Stimulated activated naive CD4-positive, alpha-beta T cell treated with Interleukin-2 at 50 U/mL for 16 hours (primary cell): ENCODE measurements at places on chromosomes 1 and 21.
A peak's percentile ranks its signal among the peaks of the same experiment; 100 is the strongest.

GRCh38 chr1:28928314-28928941, 14.1 kb downstream of the EPB41 start:
- DNase-seq: no peak

DNA sequence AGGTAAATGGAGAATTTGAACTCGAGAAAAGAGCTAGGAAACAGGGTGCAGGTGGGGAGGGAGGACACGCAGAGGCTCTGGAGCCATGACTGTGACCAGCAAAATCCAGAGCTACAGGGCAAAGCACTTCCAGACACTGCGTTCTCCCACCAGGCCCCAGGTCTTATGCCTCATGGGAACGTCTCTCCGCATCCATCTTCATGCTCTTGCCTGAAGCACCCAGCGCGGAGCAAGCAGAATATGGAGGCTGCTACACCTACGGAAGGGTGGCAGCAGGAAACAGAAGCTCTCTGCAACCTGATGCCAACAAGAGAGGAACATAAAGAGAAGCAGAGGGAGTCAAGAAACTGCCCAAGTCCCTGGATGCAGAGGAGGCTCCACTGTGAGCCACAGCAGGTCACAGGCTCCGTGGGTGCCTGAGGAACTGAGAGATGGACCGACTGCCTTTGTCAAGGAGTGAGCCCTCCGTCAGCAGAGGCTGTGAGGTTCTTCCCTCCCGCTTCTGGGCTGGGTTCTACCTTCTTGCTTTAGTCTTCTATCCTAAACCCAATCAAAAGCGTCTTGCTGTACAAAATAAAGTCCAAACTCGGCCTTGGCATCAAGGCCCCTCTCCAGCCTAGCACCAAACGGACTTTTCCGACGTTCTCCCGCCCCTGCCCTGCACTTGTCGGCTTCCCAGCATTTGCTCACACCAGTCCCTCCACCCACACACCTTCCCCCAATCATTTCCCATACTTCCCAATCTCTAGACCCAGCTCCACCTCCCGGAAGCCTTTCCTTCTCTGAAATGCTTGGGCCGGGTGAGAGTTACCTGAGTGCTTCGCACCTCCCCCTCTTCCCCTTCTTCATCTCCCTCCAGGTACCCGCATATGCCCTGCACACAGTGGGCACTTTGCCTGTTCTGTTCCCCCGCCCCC, 930 bp downstream of the DHCR24 start:
- DNase-seq: no peak

DNA sequence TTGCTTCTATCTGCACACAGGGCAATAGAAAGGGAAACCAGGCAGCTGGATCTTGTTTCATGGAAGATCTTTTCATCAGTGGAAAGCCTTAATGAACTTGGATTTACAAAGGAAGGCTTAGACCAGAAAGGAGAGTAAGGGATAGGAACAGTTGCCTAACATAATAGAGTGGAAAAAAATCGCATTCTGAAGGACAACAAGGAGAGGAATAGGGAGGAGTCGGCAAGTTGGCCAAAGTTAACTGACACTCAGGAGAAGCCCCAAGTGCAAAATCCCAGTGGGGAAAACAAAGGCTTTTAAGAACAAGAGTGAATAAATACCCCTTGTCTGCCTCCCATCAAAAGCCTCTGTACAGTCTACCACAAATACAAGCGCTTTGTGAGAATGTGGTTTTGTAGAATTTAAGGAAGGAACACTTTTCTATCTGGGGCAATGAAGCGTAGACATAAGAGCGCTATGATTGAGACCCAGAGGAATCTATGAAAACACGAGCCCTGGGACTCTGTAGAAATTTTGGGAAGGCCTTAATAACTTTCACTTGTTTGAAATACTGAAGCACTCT, 74.1 kb downstream of the ZNF648 start:
- DNase-seq: no peak

- no peak for DNase-seq
Observed at GRCh38 chr1:9399510-9400424, 107.1 kb downstream of the SPSB1 start.

DNA sequence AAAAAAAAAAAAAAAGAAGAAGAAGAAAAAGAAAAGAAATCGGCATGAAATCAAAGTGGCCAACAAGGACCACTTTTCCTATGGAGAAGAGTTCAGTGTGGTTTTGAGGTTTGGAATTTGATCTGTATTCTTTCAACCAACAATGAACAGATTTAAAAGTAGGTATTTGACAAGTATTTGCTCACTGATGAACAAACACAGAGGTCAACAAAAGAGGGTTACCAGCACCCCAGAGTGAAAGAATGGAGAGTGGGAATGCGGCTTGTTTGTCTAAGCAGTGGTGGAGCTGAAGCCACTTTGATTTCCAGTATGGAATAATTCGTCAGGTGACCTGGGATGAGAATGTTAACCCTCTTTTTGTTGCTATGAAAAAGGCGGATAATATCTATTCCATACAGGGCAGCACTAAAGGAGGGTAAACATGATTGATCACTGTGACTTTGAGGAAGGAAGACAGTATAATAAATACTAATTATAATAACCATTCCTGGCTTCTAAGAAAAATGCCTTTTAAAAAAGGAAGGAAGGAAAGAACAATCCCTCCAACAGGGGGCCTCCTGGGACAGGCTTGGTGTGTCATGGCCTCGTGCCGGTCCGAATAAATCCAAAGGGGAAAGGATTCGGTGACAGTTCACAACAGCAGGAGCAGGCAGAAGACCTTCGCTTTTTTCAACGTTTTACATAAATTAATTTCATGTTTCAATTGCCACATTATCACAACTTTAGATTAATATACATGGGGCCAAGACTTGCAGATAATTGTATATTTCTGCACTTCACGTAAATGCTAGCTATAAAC, 37.2 kb upstream of the SIM2 start:
- no peak for DNase-seq

DNA sequence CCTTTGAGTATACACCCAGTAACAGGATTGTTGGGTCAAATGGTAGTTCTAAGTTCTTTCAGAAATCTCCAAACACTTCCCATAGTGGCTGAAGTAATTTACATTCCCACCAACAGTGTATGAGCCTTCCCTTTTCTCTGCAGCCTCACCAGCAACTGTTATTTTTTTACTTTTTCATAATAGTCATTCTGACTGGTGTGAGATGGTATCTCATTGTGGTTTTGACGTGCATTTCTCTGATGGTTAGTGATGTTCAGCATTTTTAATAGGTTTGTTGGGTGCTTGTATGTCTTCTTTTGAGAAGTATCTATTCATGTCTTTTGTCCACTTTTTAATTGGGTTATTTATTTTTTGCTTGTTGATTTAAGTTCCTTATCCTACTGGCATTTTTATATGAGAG, 26.4 kb upstream of the LAMC1 start:
- DNase-seq: no peak

GRCh38 chr1:89001510-89001909, 9.1 kb upstream of the KYAT3 start:
- no peak for DNase-seq

DNA sequence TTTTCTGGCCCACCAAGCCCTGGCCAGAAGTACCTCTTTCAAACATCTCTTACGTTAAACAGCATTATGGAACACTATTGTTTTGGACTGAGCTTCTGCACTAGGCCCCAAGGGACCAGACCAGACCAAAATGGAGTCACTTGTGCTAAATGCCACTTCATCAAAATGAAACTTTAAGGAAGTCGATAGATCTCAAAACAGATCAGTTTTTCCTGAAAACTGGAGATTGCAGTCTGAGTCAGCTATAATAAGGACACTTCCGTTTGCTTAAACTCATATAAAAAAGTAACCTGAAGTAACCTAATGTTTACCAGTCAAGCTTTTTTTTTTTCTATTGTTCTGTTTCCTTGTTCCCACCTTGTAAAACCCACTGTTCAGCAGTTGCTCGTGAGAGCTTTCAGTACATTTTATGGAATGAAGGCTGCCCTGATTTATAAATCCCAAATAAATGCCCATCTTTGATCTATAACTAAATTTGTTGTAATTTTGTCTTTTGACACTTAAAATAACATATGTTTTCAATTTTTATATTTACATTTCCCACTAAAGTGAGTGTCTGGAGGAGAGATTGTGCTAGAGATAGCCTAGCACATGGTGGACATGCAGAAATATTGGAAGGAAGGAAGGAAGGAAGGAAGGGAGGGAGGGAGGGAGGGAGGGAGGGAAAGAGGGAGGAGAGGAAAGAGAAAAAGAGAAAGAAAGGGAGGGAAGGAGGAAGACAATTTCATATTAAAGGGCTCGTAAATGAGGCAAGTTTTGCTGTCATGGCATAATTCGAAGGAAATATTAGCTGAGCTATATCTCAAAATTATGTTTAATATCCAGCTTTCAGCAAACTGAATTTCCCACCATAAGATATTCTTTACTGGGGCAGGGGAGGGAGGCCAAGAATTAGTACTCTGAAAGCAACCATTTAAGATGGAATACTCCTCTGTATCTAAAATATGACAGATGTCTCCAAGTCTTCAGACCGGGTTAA, 77.0 kb upstream of the CXADR start:
- DNase-seq: no peak

- DNase-seq: no peak
Observed at GRCh38 chr1:117574161-117574835, 31.6 kb upstream of the TENT5C start.

DNA sequence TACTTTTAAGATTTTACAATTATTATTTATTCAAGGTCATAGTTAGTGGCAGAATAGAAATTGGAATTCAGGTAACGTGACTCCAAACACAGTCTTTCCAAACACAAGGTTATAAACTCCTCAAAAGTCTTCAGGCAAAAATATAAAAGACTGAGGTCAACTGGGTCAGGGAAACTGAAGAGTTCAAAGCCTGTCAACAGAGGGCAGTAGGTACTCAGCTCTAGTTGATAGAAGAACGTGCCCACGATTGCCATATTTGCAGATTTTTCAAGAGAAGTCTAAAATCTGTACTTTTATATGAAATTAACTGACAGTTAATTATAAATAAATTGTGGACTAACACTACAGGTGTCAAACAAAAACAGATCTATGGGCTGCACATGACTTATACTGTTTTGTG, 135.0 kb downstream of the LHX4 start:
- no peak for DNase-seq

DNA sequence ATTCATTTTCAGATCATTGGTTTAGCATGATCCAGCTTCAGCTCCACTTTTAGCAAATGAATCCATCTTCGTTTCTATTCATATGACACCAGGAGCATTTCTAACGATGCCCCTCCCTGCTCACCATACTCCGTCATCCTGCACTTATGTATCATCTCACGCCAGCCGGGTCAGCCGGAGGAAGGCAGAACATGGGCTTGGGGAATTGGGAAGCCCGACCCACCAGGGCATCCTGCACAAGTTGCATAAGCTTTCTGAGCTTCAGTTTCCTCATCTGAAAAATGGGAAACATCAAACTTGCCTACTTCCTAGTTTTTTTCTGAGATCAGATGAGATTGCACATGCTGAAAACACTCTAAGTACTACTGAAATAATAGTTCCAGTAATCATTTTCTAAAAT, 194.7 kb downstream of the AK5 start:
- DNase-seq: no peak

- no peak for DNase-seq
Observed at GRCh38 chr1:180751921-180752320, 120.1 kb downstream of the XPR1 start.

- no peak for DNase-seq
Observed at GRCh38 chr1:19672237-19672636, 7.6 kb downstream of the HTR6 start.

DNA sequence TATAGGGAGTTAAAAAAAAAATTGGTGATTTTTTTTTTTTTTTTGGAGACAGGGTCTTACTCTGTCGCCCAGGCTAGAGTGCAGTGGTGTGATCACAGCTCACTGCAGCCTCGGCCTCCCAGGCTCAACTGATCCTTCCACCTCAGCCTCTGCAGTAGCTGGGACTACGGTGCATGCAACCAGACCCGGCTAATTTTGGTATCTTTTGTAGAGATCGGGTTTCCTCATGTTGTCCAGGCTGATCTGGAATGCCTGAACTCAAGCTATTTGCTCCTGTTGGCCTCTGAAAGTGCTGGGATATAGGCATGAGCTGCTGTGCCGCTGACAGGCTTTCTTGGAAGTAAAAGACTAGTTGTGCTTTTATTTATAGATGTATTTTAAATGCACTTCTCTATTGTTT, 3.0 kb downstream of the CDC42 start:
- DNase-seq: no peak

GRCh38 chr1:35192056-35192852, 691 bp downstream of the SFPQ start:
- peak; percentile 88 for DNase-seq

GRCh38 chr21:44065428-44065827, 41.8 kb upstream of the PWP2 start:
- DNase-seq: peak; percentile 68

DNA sequence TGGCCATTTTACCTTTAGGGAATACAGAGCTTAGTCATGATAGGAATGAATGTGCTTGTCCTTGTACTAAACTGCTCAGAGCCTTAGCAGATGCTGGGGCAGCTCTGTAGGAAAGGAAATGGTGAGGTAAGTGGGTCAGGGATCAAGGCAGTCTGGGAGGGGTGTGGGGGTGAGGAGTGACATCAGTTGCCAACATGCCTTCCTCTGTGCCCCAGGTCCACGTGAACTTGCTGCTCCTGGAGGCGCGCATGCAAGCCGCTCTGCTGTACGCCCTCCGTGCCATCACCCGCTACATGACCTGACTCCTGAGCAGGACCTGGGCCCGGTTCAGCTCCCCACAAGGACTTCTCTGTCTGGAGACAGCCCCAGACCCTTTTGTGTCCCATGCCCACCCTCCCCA, 21.2 kb downstream of the SESN2 start:
- no peak for DNase-seq
